ENCODE measurements at places on chromosomes 11 and 22. TPM values are rescaled to one million over a fixed set of nuclear protein-coding genes. Genes with fewer than 3 reads are reported as not detected.

- H3K4me3 ChIP-seq, result no peak overlapping the region
- no peak for DNase-seq
- peaks cover 19% of the 10 kb centered on the region for H3K4me1 ChIP-seq
- H3K36me3 ChIP-seq, result peaks cover 28% of the 10 kb centered on the region
Observed at GRCh38 chr22:49812838-49813237, 14.8 kb downstream of the BRD1 start.

- H3K27ac ChIP-seq, result no peak overlapping the region
- H3K36me3 ChIP-seq, result no peaks in the 10 kb centered on the region
- DNase-seq, result no peak
- peaks cover 16% of the 10 kb centered on the region for H3K27me3 ChIP-seq
- H3K4me3 ChIP-seq, result no peak overlapping the region
Observed at GRCh38 chr22:42714308-42714707, 6.4 kb downstream of the A4GALT start.

DNA sequence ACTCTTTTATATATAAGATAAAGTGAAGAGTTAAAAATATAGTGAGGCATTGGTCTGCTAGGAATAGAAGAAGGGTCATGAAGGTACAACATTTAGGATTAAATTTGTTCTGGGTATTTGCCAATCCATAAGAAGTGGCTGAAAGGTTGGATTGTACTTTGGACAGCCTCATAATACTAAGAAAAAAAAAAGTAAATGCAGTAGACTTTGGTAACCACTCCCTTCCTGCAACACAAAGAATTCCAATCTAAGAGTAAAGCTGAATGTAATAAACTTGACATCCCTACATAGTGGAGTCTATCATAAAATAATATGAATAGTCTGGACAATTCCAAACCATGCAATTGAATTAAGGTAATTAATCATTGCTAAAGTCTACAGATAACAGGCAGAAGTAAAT is 2294.4 kb downstream of the LRRC4C start:
- H3K27me3 ChIP-seq, result no peaks in the 10 kb centered on the region
- no peaks in the 10 kb centered on the region for H3K4me1 ChIP-seq
- no peak for DNase-seq
- H3K4me3 ChIP-seq, result no peak overlapping the region
- no peak overlapping the region for H3K27ac ChIP-seq
- no peaks in the 10 kb centered on the region for H3K36me3 ChIP-seq

DNA sequence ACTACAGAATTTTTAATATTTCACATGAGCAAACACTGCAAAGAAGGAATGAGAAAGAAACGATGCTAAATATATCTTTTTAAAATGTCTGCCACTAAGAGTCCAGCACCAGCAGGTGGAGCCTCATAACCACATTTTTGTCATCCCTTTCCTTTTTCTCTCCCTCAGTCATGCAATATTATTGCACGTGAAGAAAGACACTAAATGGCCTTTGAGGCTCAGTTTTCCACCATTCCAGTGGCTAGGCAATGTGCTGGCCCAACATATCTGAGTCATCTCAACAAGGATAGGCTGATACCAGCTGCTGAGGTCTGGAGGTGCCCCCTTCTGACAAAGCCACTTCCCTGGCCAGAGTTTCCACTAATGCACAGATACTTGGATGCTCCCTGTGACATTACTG is 1.8 kb downstream of the ALKBH8 start:
- H3K27me3 ChIP-seq, result no peaks in the 10 kb centered on the region
- H3K4me1 ChIP-seq, result peaks cover 37% of the 10 kb centered on the region
- no peak for DNase-seq
- peak overlapping the region; percentile 30 for H3K4me3 ChIP-seq

GRCh38 chr11:64251753-64252002 is 348 bp downstream of the PLCB3 start:
- H3K4me1 ChIP-seq, result peaks cover 16% of the 10 kb centered on the region
- H3K36me3 ChIP-seq, result no peaks in the 10 kb centered on the region
- no peaks in the 10 kb centered on the region for H3K27me3 ChIP-seq
- peak overlapping the region; percentile 73 for H3K27ac ChIP-seq

DNA sequence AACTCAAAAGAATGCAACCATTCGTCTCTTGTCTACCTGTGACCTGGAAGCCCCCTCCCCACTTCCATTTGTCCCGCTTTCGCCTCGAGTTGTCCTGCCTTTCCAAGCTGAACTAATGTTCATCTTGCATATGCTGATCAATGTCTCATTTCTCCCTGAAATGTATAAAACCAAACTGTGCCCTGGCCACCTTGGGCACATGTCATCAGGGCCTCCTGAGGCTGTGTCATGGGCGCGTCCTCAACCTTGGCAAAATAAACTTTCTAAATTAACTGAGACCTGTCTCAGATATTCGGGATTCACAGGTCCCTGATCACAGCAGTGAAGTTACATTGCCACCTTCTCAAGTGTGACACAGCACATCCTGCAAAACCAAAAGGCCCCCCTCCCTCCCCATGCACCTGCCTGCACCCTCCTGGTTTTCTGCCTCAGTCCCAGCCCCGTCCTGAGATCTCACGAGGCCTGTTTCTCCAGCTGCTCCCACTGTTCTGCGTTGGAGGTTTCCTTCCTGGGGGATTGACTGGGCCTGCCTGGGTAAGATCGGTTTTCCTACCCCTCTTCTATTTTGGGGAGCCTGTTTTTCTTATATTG is 1328.7 kb downstream of the TBC1D22A start:
- H3K36me3 ChIP-seq, result no peaks in the 10 kb centered on the region
- no peak for DNase-seq
- no peak overlapping the region for H3K4me3 ChIP-seq
- peaks cover 45% of the 10 kb centered on the region for H3K27me3 ChIP-seq
- H3K27ac ChIP-seq, result peak overlapping the region; percentile 55
- H3K4me1 ChIP-seq, result peaks cover 24% of the 10 kb centered on the region

GRCh38 chr11:68328374-68329091 is 16.1 kb downstream of the LRP5 start:
- peak overlapping the region; percentile 95 for H3K27ac ChIP-seq
- H3K4me1 ChIP-seq, result peaks cover 55% of the 10 kb centered on the region
- DNase-seq, result no peak
- no peaks in the 10 kb centered on the region for H3K27me3 ChIP-seq
- no peaks in the 10 kb centered on the region for H3K36me3 ChIP-seq

- DNase-seq, result no peak
- peaks cover 44% of the 10 kb centered on the region for H3K36me3 ChIP-seq
- H3K27ac ChIP-seq, result no peak overlapping the region
- peaks cover 8% of the 10 kb centered on the region for H3K4me1 ChIP-seq
Observed at GRCh38 chr11:31492320-31492913, 17.0 kb downstream of the IMMP1L start.

Gene IGF2
- total RNA-seq, result 3,275 TPM

GRCh38 chr11:68942751-68943271 is 38.0 kb downstream of the MRGPRD start:
- no peak overlapping the region for H3K27ac ChIP-seq
- no peak overlapping the region for H3K4me3 ChIP-seq

DNA sequence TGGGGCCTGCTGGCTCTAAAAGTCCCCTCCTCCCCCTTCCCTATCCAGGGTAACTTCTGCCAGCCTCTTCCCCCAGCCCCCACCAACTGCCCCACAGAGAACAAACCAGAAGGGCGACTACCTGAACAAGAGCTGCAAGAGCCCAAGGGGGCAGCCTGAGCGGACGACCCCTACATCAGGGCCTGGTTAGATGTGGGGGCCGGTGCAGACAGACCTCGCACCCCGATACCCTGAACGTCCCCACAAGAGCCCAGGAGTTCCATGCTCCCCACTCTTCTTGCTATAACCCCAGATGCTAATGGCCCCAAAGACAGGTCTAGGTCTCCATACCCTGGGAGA is 20.7 kb downstream of the SUN2 start:
- H3K36me3 ChIP-seq, result peaks cover 17% of the 10 kb centered on the region
- DNase-seq, result no peak
- no peaks in the 10 kb centered on the region for H3K27me3 ChIP-seq
- H3K27ac ChIP-seq, result peak overlapping the region; percentile 35
- H3K4me1 ChIP-seq, result no peaks in the 10 kb centered on the region

DNA sequence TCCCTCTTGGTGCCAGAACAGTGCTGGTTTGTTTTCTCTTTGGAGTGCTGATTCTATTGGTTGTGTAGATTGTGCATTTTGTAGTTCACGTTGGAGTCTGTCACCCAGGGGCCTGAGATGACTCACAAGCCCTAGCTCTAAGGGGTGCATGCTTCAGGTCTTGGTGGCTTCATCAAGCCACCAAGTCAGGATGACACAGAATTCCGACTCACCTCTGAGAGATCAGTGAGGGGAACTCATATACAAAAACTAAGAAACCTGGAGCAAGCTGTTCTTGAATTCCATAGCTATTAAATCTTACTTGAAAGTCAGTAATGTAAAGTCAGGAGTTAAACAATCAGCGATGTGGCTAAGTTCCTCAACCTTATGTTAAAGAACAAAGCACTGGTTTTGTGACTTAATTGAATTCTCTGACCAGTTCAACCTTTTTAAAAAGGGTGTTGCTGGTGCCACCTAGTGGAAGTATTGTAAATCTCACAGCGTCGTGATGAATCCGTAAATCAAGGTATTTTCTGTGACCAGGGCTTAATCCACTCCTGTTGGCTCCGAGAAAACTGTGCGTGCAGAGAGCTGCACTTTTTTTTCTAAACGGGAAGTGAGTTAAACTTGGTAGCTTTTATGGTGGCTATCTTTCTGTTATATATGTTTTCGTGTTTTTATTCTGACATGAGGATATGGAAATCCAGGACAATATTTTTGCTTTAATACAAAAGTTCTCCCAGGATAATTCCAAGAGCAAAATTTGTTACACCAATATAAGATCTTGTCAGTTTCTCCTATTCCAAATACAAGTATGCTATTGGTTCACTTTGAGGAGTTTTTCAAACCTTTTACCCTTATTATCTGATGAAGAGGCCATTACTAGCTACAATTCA is 14.6 kb downstream of the MMP13 start:
- no peaks in the 10 kb centered on the region for H3K27me3 ChIP-seq
- DNase-seq, result no peak
- H3K4me3 ChIP-seq, result peak overlapping the region; percentile 31
- peaks cover 19% of the 10 kb centered on the region for H3K4me1 ChIP-seq

GRCh38 chr11:79087238-79087960 is 353.4 kb downstream of the TENM4 start:
- H3K27me3 ChIP-seq, result no peaks in the 10 kb centered on the region
- DNase-seq, result no peak
- peak overlapping the region; percentile 95 for H3K27ac ChIP-seq
- H3K4me1 ChIP-seq, result peaks cover 84% of the 10 kb centered on the region

- peaks cover 21% of the 10 kb centered on the region for H3K36me3 ChIP-seq
- H3K4me3 ChIP-seq, result no peak overlapping the region
- no peak for DNase-seq
Observed at GRCh38 chr11:63639199-63639832, 25.1 kb upstream of the PLAAT3 start.

DNA sequence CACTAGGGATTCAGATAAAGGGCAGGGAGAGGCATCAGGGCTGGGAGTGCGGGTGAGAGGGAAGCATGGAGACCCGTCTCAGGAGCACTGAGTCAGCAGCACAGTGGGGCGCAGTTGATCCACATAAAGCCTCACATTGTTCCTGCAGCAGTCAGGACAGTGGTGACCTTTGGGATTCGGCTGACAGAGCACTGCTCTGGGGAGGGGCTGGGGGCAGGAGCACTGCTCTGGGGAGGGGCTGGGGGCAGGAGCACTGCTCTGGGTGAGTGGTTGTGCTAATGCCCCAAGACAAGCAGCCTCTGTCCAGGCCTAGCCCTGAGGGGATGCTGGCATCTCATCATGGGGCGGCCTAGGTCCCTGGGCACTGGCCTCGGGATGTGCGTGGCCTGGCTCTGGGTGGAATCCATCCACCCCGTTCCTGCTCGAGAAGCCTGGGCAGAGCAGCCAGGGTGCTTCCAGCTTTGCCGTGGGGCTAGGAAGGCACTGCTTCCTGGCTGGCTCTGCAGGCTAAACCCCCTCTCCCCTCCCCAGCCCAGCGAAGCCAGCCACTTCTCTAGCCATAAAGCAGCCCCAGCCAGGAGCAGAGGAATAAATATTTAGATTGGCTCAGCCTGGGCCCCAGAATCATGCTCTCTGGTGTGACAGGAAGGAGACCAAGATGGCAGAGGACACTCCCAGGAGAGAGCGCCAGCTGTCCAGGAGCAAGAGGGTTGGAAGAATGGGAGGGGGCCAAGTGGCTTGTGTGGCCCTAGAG is 7.3 kb downstream of the OAF start:
- DNase-seq, result no peak
- H3K4me3 ChIP-seq, result no peak overlapping the region

Gene GRAMD1B
- total RNA-seq, result 9.0 TPM

Measured in mesothelial cell of epicardium (in vitro differentiated cells).